ENCODE measurements at places on chromosomes 1 and 21.
A peak's percentile ranks its signal among the peaks of the same experiment; 100 is the strongest.

GRCh38 chr1:204356997-204357396, 2.7 kb downstream of the PLEKHA6 start:
- no peak for DNase-seq
- H3K4me3 ChIP-seq: no peak overlapping the region
- H3K4me1 ChIP-seq: peaks cover 7% of the 10 kb centered on the region
- no peaks in the 10 kb centered on the region for H3K36me3 ChIP-seq
- no peaks in the 10 kb centered on the region for H3K27me3 ChIP-seq
- no peak overlapping the region for H3K27ac ChIP-seq

DNA sequence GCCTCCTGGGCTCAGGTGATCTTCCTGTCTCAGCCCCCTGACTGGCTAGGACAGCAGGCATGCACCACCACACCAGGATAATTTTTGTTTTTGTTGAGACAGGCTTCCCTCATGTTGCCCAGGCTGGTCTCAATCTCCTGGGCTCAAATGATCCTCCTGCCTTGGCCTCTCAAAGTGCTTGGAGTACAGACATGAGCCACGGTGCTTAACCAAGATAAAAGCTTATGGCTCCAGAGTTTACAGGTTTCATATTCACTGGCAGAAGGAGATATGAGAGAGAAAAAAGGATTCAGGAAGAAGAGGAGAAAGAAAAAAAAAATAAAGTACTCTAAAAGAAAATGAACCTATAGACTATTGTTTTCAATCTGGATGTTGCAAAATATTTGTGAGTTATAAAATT, 748.8 kb upstream of the NCAM2 start:
- no peaks in the 10 kb centered on the region for H3K36me3 ChIP-seq
- no peaks in the 10 kb centered on the region for H3K27me3 ChIP-seq
- no peak overlapping the region for H3K4me3 ChIP-seq
- no peak overlapping the region for H3K27ac ChIP-seq
- H3K4me1 ChIP-seq: no peaks in the 10 kb centered on the region

DNA sequence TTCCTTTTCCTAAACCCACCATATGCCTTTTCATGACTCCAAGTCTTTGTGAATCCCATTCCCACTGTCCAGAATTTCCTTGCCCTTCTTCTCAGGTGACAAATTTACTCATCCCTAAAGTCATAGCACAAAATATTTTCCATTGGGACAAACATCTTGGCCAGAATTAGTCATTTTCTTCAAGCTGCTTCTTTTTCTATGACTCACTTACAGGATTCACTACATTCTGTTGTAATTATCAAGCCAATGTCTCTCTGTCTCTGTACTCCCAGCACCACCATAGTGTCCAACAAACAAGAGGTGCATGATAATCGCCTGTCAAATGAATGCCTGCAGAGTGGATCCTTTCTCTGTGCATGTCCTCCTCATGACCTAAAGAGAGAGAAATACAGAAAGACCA, 37.8 kb downstream of the SGIP1 start:
- no peaks in the 10 kb centered on the region for H3K27me3 ChIP-seq
- H3K27ac ChIP-seq: no peak overlapping the region
- no peak overlapping the region for H3K4me3 ChIP-seq
- no peak for DNase-seq
- H3K4me1 ChIP-seq: peaks cover 12% of the 10 kb centered on the region
- H3K36me3 ChIP-seq: no peaks in the 10 kb centered on the region

- H3K36me3 ChIP-seq: no peaks in the 10 kb centered on the region
- H3K27me3 ChIP-seq: peaks cover 3% of the 10 kb centered on the region
- H3K27ac ChIP-seq: no peak overlapping the region
- DNase-seq: no peak
Measured at GRCh38 chr1:217150366-217150765, 427.1 kb upstream of the ESRRG start.

DNA sequence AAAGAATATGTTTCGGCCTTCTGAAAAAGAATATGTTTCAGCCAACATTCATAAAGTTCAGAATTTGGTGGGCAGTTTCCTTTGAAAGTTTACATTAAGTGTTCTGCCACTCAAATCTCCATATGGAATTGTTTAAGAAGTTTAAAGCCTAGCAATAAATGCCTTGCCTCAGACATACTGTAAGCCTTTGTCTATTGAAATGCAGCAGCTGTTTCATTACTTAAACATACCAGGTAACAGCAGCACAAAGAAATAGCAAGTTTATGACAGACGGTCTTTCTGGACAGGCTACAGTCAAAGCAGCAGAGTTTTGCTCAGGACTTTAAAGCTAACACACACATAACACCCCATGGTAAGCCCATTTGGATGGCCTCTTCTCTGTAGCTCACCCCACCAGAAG, 38.5 kb upstream of the C1orf105 start:
- H3K27ac ChIP-seq: peak overlapping the region; percentile 43
- peak; percentile 52 for DNase-seq
- peaks cover 65% of the 10 kb centered on the region for H3K4me1 ChIP-seq
- no peaks in the 10 kb centered on the region for H3K27me3 ChIP-seq
- H3K36me3 ChIP-seq: no peaks in the 10 kb centered on the region

- no peaks in the 10 kb centered on the region for H3K36me3 ChIP-seq
- DNase-seq: peak; percentile 57
- no peak overlapping the region for H3K4me3 ChIP-seq
- H3K4me1 ChIP-seq: peaks cover 14% of the 10 kb centered on the region
- no peaks in the 10 kb centered on the region for H3K27me3 ChIP-seq
Measured at GRCh38 chr1:235553112-235553551, 48.9 kb upstream of the B3GALNT2 start.

GRCh38 chr1:43317817-43318471, 17.2 kb downstream of the TIE1 start:
- no peaks in the 10 kb centered on the region for H3K27me3 ChIP-seq
- no peaks in the 10 kb centered on the region for H3K36me3 ChIP-seq

DNA sequence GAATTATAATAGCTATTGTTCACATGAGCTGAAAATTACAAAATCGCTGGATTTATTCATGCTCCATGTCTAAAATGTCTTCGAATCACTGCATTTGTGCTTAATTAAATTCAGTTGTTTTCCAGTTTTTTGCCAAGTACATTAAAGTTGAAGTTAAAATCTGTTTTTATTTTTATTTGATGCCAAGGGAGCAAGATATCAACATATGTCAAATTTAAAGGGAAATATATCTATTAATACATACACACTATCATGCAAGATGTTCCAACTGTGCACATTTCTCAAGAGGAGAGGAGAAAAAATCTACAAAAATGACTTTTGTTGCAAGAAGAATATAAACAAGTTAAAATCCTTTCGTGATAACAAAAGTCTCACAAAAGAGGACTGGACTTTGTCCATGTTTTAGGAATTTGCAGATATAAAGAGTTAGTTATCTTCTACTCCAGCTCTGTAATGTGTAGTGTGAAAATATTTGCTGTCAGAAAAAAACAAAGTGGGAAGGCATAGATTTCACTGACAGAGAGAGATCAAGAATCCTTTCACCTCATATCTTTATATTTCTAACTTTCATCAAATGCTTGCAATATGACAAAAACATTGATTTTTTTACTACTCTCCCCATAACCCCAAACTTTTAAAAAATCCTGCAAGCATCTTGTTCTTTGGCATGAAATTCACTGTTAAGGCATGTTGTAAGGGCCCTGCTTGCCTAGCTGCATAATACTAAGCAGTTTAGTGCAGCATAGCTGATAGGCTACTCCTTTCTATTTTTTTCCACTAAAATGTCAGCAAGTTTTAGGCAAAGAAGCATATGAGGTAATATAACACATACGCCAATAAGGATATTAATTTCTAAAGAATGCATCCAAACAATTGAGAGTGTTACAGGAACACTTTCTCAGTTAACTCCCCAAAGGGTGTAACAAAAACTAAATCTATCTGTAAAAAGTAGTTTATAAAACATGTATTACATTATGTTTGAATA, 340.2 kb upstream of the ADAMTS5 start:
- no peak for DNase-seq
- no peak overlapping the region for H3K4me3 ChIP-seq
- H3K27ac ChIP-seq: no peak overlapping the region
- H3K27me3 ChIP-seq: no peaks in the 10 kb centered on the region
- H3K4me1 ChIP-seq: no peaks in the 10 kb centered on the region

GRCh38 chr1:211326528-211327345, at the start of gene TRAF5:
TSS of gene TRAF5 (plus strand) at chr1:211326833. CDS start at chr1:211353240, 26,407 bp downstream.
- peak; percentile 54 for DNase-seq
- H3K27ac ChIP-seq: peak within 1 kb of the TSS; percentile 63
- no peaks in the 10 kb centered on the region for H3K4me1 ChIP-seq
- no peaks in the 10 kb centered on the region for H3K36me3 ChIP-seq
- peak within 1 kb of the TSS; percentile 72 for H3K4me3 ChIP-seq

GRCh38 chr1:163115887-163116286, 46.7 kb downstream of the RGS4 start:
- no peaks in the 10 kb centered on the region for H3K36me3 ChIP-seq
- peak; percentile 70 for DNase-seq
- H3K27ac ChIP-seq: peak overlapping the region; percentile 82

- peak; percentile 35 for DNase-seq
- no peaks in the 10 kb centered on the region for H3K36me3 ChIP-seq
- no peak overlapping the region for H3K4me3 ChIP-seq
- H3K4me1 ChIP-seq: no peaks in the 10 kb centered on the region
- no peak overlapping the region for H3K27ac ChIP-seq
- H3K27me3 ChIP-seq: no peaks in the 10 kb centered on the region
Measured at GRCh38 chr1:237386362-237387143, 344.6 kb downstream of the RYR2 start.

- no peak overlapping the region for H3K27ac ChIP-seq
- H3K27me3 ChIP-seq: no peaks in the 10 kb centered on the region
- no peak overlapping the region for H3K4me3 ChIP-seq
- no peaks in the 10 kb centered on the region for H3K36me3 ChIP-seq
Measured at GRCh38 chr21:44887807-44888580, 14.5 kb upstream of the PTTG1IP start.

GRCh38 chr1:61162520-61163258, 80.3 kb downstream of the NFIA start:
- peaks cover 50% of the 10 kb centered on the region for H3K4me1 ChIP-seq
- peak; percentile 82 for DNase-seq

- H3K27ac ChIP-seq: no peak overlapping the region
- peaks cover 17% of the 10 kb centered on the region for H3K4me1 ChIP-seq
- no peak overlapping the region for H3K4me3 ChIP-seq
- H3K36me3 ChIP-seq: no peaks in the 10 kb centered on the region
- DNase-seq: no peak
- H3K27me3 ChIP-seq: no peaks in the 10 kb centered on the region
Measured at GRCh38 chr21:34021726-34022125, 51.7 kb upstream of the MRPS6 start.

DNA sequence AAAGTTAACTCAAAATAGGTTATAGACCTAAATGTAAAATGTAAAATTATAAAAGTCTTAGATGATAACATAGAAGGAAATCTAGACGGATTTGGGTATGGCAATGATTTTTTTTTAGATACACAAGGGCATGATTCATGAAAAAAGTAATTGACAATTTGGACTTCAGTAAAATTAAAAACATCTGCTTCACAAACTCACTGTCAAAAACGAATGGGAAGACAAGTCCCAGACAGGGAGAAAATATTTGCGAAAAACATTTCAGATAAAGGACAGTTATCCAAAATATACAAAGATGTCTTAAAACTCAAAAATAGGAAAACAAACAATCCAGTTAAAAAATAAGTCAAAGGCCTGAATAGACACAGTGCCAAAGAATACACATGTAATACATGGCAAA, 9.7 kb upstream of the PTGS2 start:
- no peak overlapping the region for H3K27ac ChIP-seq
- DNase-seq: no peak
- no peak overlapping the region for H3K4me3 ChIP-seq
- no peaks in the 10 kb centered on the region for H3K4me1 ChIP-seq
- no peaks in the 10 kb centered on the region for H3K36me3 ChIP-seq

DNA sequence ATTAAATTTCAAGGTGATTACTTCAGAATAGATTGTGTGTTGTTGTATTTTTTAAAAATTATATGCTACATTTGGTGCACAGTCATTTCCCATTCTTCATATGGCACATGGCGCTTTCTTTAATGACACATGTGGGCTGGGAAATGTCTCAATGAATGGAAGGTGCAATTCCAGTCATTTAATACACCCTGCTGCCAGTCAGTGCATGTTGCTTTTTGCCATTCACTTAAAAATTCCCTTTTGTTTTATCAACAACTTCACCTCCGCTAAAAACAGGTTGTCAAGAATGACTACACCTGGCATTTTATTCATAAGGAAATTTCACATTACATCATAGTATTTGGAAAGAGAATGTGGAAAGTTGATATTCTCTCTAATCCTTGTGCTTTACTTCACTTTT, 716.4 kb upstream of the ADAMTS5 start:
- no peaks in the 10 kb centered on the region for H3K36me3 ChIP-seq
- no peak overlapping the region for H3K4me3 ChIP-seq
- DNase-seq: no peak
- H3K4me1 ChIP-seq: no peaks in the 10 kb centered on the region
- H3K27me3 ChIP-seq: no peaks in the 10 kb centered on the region
- H3K27ac ChIP-seq: no peak overlapping the region

GRCh38 chr1:223057569-223058093, 85.4 kb downstream of the TLR5 start:
- H3K36me3 ChIP-seq: no peaks in the 10 kb centered on the region
- no peak overlapping the region for H3K4me3 ChIP-seq
- no peaks in the 10 kb centered on the region for H3K27me3 ChIP-seq

GRCh38 chr1:117579221-117579906, 26.5 kb upstream of the TENT5C start:
- no peak overlapping the region for H3K27ac ChIP-seq
- no peak for DNase-seq
- no peaks in the 10 kb centered on the region for H3K36me3 ChIP-seq
- no peaks in the 10 kb centered on the region for H3K4me1 ChIP-seq
- H3K27me3 ChIP-seq: no peaks in the 10 kb centered on the region

All from A673 (cell line).